ENCODE measurements at places on chromosomes 11 and 22.

DNA sequence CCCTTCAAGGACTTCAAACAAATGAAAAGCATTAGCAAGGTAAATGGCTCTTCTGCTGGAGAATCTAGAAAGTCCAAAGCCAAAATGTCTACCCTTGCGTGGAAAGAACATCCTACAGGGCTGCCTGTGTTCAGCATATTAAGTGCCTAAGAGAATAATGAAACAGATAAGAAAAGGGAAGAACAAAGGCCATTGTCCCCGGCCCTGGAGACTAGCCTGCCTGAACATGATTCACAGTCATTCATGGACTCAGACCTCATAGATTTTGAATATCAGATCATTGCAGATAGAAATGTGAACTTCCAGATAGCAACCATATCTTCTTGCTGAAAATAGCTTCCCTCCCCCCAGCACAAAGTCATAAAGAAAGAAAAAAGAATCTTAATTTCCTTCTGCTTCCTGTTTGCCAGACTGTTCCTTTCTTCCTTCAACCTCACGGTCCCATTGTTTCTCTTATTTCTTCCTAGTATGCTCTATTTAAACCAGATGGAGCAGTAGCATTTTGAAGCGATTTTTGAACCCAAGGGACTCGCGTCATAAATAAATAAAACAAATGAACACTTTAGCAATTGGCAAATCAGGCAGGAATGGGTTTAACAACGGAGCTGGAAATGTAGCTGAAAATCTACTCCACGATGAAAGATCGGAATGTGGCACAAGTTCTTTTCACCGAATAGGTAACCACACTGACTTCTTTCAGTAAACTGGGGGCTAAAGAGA lies 408.2 kb upstream of the CCDC90B start:
- DNase-seq, result no peak

DNA sequence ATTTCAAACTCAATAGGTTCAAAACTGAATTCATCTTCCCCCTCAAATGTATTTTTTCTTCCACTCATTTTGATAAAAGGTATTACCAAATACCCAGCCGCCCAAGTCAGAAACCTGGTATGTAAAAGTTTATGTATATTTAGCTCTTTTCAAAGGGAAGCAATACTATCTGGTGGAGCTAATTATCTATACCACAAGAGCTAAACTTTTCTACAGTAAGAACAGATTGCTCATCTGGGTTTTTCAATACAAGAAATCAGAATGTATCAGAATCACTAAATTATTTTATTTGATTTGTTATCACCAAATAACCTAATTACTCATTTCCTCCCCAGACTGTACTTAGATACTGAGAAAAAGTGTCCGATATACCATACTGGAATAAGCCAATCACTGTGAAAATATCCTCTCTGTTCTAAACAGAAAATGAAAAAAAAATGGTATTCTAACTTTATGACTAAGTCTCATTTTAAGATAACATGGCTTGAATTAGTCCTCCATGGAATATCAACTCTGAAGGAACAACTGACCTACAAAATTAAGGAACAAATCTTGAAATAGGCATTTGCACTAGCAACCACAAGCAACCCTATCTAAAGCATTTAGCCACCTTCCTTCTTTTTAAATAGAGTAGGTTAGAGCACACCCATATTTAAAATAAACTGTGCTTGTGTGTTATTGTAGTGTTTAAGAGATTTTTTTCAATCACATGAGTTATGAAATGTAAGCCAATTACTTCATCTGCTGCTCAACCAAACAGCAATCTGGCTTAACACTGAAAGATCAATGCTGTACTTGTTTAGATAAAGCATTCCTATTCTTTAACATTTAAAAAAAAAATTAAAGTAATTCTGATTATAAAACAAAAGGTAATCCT lies 35.0 kb downstream of the RDX start:
- DNase-seq, result no peak

GRCh38 chr11:102914238-102915043 lies 39.7 kb upstream of the MMP12 start:
- no peak for DNase-seq

DNA sequence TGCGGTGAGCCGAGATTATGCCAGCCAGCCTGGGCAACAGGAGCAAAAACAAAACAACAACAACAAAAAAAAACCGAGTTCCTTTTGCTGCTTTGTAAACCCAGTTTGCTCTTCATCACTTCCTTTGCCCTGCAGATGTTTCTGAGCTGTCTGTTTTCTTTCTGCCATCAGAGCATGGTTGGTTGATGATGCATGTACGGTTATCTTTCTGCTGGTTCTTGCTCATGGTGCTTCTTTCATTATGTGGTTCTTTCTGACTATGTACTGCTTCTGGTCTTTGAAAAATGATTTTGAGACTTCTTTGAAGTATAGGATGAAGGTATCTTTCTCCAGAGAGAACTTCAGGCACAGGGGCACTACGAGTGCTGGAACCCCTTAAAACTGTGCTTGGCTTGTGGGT lies 13.2 kb downstream of the TANGO2 start:
- no peak for DNase-seq

GRCh38 chr11:60528934-60529333 lies 13.7 kb downstream of the MS4A13 start:
- DNase-seq, result peak; percentile 38

GRCh38 chr11:92656783-92657182 lies 312.7 kb upstream of the MTNR1B start:
- DNase-seq, result no peak

DNA sequence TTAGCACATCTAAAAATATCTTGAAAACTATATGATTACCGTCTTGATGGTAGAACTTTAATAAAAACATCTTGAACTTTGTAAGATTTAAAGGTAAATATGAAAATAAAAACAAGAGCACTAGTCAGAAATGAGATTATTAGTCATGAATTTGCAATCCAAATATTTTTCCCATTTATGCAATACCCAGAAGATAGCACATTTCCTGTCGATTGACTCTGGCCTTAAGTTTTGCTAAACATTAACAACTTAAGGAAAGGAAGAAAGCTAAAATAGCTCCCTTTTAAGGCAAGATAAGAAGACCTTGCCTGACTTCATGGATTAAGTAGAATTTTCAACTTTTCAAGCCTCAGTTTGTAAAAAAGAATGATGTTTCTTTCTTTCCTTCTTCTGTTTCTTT lies 1374.7 kb upstream of the RAG2 start:
- DNase-seq, result no peak

DNA sequence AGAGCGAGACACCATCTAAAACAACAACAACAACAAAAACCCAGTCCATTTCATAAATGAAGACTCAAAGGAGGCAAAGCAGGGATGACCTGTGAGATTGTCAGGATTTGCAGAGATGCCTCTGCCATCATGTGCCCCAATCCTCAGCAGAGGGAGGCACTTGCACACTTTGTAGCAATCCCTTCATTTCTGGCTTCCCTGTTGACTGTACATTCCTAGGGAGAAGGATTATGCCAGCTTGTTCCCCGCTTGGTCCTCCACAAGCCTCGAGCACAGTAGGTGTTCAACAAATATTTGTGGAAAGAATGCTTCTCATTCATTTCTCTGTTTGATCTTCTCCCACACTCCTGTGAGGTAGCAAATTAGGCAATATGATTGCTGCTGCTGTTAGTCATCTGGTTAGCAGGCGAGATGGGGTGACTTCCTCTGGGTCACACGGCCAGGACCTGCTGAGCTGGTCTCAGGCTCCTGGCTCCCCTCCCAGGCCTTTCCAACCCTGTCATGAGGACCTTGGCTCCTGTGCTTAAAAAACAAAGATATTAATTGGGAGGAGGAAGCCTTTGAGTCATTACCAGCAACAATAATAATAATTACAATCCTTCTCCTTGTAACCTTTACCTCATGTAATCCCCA lies 34.1 kb downstream of the LIF start:
- DNase-seq, result no peak

DNA sequence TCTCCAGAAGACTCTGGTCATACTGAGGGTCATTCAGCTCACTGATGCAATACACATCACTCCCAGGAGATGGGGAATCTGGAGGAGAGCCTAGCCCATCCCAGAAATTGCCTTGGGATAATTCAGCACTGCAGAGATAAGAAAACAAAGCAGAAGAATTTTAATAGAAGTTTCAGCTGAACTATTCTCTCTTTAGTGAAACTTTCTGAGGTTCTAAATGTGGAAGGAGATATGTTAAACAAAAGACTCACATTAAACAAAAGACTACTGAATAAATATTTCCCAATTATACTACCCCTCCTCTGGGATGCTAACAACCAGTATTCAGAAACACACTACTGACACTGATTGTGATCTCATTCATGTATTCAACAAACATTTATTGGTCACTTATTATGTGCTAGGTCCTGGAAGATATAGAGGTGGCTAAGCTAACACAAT lies 47.8 kb downstream of the C2CD3 start:
- no peak for DNase-seq

- no peak for DNase-seq
Observed at GRCh38 chr11:118628432-118628831, 21.0 kb downstream of the PHLDB1 start.

- DNase-seq, result no peak
Observed at GRCh38 chr11:117549417-117549816, 221.8 kb downstream of the CEP164 start.

DNA sequence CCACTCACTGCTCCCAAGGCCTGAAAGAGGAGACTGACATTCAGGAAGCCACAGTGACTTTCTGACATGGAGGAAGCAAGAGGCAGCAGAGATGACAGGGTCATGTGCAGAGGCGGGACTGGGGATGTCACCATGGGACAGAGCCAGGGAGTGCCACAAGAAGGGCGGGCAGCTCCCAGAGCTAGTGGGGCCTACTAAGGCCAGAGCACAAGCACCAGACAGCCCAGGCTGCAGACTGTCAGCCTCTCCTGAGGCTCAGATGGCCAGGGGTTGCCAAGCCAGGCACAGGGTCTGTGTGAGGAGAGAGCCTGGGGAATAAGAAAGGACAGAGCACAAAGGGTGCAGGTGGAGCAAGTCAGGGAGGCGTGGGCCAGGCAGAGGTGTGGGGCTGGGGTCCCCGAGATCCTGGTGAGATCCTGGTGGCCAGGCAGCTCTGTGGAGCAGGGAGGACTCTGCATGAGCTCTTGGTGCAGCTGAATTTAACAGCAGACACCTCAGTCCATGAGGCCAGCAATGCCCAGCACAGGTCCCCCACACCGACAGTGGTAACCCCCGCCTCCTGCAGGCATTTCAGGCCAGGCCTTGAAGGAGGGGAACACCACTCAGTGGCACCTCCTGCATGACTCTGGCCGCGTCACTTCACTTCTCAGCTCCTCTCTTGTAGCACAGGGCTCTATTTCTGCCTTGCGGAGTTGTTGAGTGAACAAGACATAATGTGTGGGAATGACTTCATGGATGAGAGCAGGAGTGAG lies 52.3 kb downstream of the SGSM3 start:
- no peak for DNase-seq

DNA sequence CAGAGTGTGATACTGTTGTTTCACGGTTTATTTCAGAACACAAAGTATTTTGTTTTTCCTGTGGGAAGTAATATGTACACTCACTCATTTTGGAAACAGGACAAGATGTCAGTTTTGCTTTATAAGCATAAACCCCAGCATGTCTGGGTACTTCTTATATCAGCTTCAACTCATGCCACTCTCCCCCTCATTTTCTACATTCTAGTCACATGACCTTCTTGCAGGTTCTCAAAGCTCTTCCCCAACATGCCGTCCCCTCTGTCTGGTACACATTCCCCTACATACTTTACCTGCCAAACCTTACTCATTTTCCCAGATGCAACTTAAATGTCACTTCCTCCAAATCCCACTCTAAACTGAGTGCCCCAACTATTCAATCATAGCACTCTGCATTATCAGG lies 1.6 kb upstream of the CTR9 start:
- no peak for DNase-seq

GRCh38 chr22:26409719-26410335 lies 19.2 kb upstream of the ASPHD2 start:
- no peak for DNase-seq

All from memory B cell (primary cell).